Upper lobe of right lung (tissue), 1 donor: ENCODE measurements at places on chromosomes 3 and 15. TPM values are rescaled to one million over a fixed set of nuclear protein-coding genes. Genes with fewer than 3 reads are reported as not detected.

Gene CYP8B1
- total RNA-seq, result not detected

Gene AHSG
- total RNA-seq, result not detected

Gene KBTBD12
- total RNA-seq, result 1.3 TPM

Gene TICRR
- 0.09 TPM for total RNA-seq

Gene SMCO1
- not detected for total RNA-seq

DNA sequence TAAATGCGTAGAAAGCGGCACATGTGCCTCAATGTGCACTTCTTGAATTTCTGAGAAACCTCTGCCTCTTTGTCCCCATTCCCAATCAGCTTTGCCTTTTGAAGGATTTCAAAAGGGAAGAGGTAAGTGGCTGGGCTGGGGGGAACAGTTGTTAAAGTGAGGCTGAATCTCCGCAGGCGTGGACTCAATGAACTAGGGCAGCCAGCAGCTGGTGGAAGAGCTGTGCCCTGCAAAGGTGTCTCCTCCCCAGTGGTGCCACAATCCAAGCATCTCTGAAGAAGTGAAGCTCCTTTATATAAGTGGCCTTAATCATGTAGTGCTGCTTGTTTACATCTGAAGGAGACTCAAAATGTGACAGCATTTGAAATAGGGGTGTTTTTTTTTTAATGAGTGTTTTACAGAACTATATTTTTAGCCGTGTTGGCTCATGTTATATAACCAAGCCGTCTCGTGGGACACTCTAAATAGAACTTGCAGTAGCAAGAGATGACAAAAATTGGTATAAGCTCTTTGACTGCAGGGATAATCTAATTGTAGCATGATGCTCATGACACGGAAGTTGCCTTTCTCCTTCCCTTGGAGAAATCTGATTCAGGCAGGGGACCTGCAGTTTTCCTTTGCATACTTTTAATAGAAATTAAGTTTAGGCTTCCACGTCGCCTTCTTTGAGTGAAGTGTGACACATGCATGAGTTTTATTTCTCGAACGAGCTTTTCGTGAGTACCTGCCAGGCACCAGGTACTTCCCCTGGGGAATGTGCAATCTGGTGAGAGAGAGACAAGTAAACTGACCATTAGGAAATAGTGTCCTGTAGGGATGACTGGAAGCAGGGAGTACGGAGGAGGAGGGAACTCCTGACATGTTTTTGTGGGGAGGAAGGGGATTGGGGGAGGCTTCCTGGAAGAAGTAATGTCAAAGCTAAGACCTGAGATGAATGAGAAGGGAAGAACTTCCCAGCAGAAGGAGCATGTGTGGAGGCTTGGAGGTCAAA lies 179.7 kb upstream of the BHLHE40 start:
- no peak for DNase-seq
- H3K4me3 ChIP-seq, result no peak overlapping the region
- no peaks in the 10 kb centered on the region for H3K27me3 ChIP-seq
- H3K4me1 ChIP-seq, result no peaks in the 10 kb centered on the region
- peaks cover 21% of the 10 kb centered on the region for H3K36me3 ChIP-seq

GRCh38 chr15:76576523-76577279 lies 240.1 kb downstream of the ISL2 start:
- H3K4me1 ChIP-seq, result peaks cover 11% of the 10 kb centered on the region
- H3K4me3 ChIP-seq, result no peak overlapping the region
- no peaks in the 10 kb centered on the region for H3K36me3 ChIP-seq
- DNase-seq, result peak; percentile 79

GRCh38 chr3:81955878-81956277 lies 194.4 kb upstream of the GBE1 start:
- H3K27ac ChIP-seq, result no peak overlapping the region
- no peak overlapping the region for H3K4me3 ChIP-seq
- H3K4me1 ChIP-seq, result no peaks in the 10 kb centered on the region
- no peaks in the 10 kb centered on the region for H3K36me3 ChIP-seq
- no peaks in the 10 kb centered on the region for H3K27me3 ChIP-seq
- no peak for DNase-seq

- no peak for DNase-seq
- H3K36me3 ChIP-seq, result no peaks in the 10 kb centered on the region
- no peaks in the 10 kb centered on the region for H3K27me3 ChIP-seq
- H3K27ac ChIP-seq, result no peak overlapping the region
These were observed 246.5 kb upstream of the LRRN1 start for GRCh38 chr3:3552761-3553160.
